ENCODE measurements at places on chromosomes 11 and 22.

- DNase-seq: no peak
These were observed 37.5 kb downstream of the ARFGAP3 start for GRCh38 chr22:42819412-42820044.

DNA sequence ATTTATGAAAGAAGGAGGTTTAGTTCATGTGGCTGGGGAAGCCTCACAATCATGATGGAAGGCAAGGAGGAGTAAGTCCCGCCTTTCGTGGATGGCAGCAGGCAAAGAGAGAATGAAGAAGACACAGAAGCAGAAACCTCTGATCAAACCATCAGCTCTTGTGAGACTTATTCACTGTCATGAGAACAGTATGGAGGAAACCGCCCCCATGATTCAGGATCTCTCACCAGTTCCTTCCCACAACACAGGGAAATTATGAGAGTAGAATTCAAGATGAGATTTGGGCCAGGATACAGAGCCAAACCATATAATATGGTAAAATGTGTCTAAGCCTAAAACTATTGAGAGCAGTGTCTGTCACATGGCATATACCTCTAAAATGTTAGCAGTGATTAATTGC is 503.8 kb upstream of the CCDC179 start:
- DNase-seq: no peak

DNA sequence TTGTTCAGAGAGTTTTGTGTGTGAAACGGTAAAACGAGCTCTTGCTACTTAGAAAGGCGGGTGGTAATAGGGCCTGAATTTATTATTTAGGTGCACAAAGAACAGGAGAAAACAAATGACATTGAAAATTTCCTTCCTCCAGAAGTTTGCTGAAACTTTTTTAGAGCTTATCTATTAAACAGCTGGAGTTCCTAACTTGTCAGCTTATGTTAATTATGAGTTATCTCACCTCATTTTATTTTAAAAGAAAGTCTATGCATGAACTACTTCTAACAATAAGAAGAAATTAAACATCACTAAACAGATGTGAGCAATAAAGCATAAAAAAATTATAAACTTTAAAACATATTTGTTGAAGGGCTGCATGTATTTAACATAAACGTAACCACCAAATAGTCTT is 373.9 kb upstream of the ANO3 start:
- no peak for DNase-seq

GRCh38 chr11:130115218-130115617 is 44.4 kb upstream of the ST14 start:
- DNase-seq: no peak

GRCh38 chr11:73139476-73140198 is 2.5 kb downstream of the FCHSD2 start:
- no peak for DNase-seq

GRCh38 chr22:46078241-46079092 is 71.9 kb upstream of the PPARA start:
- no peak for DNase-seq

DNA sequence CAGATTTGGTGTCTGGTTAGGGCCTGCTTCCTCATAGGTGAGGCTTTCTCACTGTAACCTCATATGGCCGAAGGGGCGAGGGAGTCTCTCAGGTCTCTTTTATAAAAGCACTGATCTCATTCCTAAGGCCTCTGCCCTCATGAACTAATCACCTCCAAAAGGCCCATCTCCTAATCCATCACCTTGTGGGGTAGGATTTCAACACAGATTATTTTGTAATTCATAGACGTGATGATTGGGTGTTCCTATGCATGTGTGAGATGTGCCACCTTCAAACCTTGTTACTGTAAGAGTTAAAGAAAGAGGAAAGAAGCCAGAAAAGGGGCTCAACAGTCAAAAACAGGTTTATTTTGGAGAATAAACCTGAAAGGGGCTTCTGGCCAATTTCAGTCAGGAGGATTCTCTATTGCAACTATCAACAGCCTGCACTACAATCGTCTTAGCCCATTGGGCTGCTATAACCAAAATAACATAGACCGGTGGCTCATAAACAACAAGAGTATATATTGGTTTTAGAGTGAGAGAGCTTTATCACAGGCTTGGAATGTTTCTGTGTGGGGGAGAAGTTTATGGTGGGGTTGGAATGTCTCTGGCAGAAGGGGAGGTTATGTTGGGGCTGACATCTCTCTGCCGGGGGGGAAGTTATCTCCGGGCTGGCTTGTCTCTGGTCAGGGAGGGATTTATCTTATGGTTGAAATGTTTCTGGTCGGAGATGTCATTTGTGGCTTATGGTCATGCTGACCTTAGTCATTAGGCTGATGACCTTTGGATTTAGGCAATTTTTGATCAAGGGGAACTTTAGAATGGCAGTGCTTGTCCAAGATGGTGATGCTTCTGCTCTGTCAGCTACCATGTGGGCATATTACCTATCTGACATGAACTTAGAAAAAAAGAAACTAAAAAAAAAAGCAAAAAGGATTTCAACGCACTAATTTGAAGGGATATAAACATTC is 35.1 kb downstream of the CSF2RB start:
- no peak for DNase-seq

GRCh38 chr22:18157714-18158028 is 7.7 kb downstream of the USP18 start:
- no peak for DNase-seq

DNA sequence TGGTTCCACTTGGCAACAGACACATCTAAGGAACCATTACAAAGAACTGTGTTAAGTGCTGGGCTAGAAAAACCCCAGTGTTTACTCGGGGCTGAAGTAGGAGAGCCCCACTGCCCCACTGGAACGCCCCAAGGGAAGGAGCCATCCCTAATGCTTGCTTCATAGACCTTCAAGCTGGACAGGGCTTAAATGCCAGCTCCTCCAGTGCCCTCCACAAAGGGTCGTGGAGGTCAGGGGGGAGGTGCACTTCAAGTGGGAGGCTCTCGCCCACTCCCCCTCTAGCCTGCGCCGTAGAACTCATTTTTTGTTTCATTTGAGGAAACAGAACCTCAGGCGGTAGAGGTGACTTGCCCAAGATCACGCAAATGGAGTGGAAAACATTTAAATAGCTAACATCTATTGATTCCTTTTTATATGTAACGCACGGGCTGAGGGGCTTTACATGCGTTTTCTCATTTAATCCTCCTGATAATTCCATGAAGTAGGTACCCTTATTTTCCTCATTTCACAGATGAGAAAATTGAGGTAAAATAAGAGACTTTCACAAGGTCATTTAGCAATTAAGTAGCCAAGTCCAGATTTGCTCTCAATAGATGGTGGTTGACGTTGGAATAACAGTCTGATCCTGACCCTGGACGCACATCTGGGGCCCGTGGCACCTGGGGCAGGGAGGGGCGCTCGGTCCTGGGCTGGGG is 545 bp upstream of the ZDHHC13 start:
- DNase-seq: no peak

DNA sequence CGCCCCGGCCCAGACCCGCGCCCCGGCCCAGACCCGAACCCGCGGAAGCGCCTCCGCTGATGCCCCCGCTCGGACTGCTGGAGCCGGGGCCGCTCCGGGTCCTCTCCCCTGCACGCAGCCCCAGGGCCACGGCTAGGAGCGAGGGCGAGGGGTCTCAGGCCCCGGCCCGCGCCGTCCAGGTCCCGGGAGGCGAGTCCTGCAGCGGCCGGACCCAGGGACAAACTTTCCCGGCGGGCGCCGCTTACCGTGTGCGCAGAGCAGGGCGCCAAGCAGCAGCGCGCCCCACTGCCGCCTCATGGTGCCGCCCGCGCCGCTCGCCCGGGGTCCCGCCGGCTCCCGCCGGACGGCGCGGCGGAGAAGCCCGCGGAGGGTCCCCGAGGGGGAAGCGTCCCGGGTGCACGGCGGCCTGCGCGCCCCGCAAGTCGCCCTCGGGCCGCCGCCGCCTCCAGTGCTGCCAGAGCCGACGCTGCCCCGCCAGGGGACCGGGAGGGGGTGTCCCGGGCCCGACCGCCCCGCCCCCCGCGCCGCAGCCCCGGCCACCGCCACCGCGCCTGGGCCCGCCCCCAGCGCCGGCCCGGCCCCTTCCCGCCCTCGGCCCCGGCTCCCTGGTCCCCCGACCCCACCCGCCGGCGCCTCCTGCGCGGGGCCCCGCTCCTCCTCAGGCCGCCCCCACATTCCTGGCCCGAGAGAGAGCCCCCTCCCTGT is at the start of gene LRP4:
LRP4 (minus strand) TSS at position 468 of the 705 bp plus-strand sequence; CDS start at position 297, 171 bp downstream.
- DNase-seq: no peak

Measured in bone marrow (tissue), 2 donors.